ENCODE measurements at places on chromosomes 11 and 22.

GRCh38 chr11:133968300-133968699, 11.5 kb upstream of the IGSF9B start:
- no peak for DNase-seq

GRCh38 chr11:17746096-17746495, 11.5 kb downstream of the KCNC1 start:
- DNase-seq = no peak

GRCh38 chr11:101433151-101433550, 150.7 kb downstream of the TRPC6 start:
- no peak for DNase-seq

GRCh38 chr11:28581286-28582242, 473.4 kb downstream of the METTL15 start:
- peak; percentile 87 for DNase-seq

DNA sequence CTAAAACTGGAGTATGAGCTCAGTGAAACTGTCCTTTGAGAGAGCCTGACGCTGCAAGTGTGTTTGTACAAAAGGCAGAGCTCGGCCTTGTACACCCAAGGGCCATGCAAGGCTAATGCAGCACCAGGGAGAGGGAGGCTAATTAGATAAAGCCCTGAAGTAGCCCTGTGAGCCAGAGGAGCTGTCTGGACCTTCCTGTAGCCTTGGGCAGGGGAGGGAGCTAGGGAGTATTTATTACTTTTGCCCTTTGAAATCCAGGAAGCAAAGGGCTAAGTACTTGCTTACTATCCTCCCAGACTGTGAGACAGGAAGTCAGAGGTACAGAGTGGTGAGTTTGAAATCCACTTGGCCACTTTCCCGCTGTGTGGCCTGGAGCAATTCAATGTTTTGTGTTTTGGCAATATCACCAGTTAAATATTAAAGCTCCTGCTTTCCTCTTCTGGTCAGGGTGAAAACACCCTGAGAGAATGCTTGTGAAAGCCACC, 10.2 kb upstream of the LDHA start:
- DNase-seq = peak; percentile 75

- DNase-seq = no peak
Measured at GRCh38 chr11:9777066-9777465, 113.2 kb downstream of the SWAP70 start.

DNA sequence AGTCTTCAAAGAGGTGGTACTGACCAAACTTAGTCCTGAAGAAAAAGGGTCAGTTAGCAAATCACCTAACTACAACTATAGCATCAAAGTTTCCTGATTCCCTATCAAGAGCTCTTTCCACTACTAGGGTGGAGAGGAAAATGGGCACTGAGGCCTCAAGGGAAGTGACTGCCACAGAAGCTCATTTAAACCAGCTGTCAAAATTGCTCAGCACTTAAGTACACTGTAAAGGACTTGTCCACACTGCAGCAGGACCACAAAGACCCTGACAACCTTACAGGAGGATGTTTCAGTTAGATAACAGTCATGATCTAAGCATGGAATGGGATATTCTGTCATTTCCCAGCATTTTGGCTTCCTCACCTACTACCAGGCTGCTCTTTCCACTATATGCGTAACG, 33.0 kb downstream of the FAM168A start:
- DNase-seq = no peak

DNA sequence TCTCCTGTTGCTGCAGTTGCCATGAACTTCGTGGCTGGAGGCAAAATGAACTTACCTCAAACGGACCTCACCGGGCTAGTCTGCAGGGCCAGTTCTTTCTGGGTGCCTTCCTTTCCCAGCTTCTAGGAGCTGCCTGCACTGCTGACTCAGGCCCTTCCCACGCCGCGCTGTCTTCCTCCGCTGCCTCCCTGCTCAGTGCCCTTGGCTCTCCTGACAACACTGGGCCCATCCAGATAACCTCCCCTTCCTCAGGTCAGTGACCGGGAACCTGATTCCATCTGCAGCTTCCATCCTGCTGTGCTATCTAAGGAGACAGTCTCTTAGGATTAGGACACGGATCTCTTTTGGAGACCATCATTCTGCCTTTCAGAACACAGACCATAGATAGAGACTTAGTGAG, 19.3 kb downstream of the MOB2 start:
- no peak for DNase-seq

- no peak for DNase-seq
Measured at GRCh38 chr11:77294040-77294439, 7.4 kb downstream of the GDPD4 start.

GRCh38 chr22:46201059-46201757, 48.9 kb downstream of the CDPF1 start:
- DNase-seq = no peak

DNA sequence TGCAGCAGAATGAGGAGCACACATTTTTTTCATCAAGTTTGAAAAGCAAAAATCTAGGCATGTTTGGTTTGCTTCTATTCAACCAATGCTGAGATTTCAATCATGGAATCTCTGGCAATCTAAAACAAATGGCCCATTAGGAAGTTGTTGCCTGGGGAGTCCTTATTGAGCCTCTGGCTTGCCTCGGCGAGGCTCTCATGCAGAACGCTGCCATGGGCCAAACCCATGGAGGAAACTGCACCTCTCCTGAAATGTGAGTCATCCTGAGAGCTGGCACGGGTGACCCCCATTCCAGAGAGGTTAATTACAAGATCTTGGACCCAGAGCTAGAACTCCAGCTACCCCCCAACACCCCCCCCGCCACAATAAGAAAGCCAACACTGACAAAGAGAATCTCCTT, 80.7 kb downstream of the MN1 start:
- no peak for DNase-seq
